Midbrain (tissue), 1 donor: ENCODE measurements at places on chromosomes 11 and 22.
A peak's percentile ranks its signal among the peaks of the same experiment; 100 is the strongest.

DNA sequence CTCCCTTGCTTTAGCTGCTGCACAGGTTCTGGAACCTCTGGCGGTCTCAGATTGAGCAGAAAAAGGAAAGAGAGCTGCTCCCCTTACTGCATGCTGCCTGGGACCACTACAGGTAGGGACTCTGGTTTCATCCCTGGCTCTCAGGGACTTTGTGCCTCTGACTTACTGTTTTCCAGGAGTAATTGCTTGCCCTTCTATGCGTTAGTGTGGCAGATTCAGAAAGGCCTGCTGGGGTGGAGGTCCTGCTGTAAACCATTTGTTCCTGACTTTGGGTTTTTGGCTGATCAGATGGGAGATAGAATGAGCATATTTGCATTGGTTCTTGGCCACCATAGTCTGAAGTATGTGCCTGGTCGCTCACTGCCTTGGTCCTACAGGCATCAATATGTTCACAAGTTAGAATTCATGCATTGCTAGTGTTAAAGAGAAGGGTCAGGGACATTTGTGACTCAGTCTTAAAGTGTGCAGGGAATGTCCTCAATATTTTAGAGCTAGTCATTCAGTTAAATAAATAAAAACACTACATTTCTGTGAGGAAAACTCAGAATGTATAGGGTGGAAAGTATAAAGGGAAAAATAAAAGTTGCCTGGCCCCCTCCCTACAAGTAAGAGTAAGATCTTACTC lies 78.0 kb downstream of the PISD start:
- DNase-seq: no peak

- DNase-seq: no peak
Measured at GRCh38 chr11:94938095-94939055, 35.0 kb downstream of the CWC15 start.

DNA sequence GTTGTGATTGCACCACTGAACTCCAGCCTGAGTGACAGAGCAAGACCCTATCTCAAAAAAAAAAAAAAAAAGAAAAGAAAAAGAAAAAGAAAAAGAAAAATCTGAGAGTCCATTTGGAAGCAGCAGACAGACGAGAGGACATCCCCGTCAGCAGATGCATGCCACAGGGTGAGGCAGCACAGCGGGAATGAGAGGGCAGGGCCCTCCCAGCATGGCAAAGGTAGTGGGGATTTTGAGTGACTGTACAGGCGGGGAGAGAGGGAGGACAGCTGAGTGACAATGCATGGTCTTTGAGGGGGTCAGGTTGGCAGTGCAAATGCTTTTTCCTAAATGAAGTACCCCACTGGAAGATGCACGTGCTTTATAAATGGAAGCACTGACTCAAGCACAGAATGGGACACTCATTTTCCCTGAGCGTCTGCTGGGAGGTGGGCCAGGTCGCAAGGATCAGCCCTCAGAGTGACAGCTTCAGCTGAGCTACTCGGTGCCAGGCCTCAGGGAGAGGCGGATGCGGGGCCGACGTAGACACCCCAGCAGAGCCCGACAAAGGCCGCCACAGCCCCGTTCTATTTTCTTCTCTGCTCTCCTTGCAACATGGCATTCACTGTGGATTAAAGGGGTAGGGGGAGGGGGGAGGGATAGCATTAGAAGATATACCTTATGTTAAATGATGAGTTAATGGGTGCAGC lies 113.5 kb downstream of the SHANK2 start:
- peak; percentile 7 for DNase-seq

GRCh38 chr11:27973851-27974536 lies 134.0 kb downstream of the KIF18A start:
- DNase-seq: no peak

DNA sequence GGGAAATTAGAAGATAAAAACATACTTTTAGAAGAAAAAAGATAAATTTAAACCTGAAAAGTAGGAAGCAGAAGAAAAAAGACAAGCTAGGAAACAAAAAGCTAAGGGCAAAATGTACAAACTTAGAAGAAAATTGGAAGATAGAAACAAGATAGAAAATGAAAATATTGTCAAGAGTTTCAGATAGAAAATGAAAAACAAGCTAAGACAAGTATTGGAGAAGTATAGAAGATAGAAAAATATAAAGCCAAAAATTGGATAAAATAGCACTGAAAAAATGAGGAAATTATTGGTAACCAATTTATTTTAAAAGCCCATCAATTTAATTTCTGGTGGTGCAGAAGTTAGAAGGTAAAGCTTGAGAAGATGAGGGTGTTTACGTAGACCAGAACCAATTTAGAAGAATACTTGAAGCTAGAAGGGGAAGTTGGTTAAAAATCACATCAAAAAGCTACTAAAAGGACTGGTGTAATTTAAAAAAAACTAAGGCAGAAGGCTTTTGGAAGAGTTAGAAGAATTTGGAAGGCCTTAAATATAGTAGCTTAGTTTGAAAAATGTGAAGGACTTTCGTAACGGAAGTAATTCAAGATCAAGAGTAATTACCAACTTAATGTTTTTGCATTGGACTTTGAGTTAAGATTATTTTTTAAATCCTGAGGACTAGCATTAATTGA lies 1.0 kb downstream of the MALAT1 start:
- DNase-seq: no peak

DNA sequence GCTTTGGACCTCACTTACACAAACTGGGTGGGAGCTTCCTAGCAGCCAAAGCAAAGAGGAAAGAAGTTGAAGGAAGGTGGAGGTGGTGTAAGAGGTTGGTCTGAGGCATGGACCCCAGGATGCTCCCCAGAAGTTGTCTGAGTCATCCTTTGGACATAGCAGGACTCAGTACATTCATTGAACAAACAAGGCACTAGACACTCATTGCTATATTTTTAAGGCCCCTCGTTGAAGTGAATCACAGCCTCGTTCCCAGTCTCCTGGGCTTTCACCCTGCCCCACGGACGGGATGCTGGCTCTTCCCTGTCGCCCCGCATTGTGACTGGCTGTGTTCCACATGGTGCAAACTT lies 95.9 kb upstream of the FGF3 start:
- DNase-seq: no peak
